HFFc6 (cell line): ENCODE measurements at places on chromosomes 12 and 14. TPM values are rescaled to one million over a fixed set of nuclear protein-coding genes. Genes with fewer than 3 reads are reported as not detected.
A peak's percentile ranks its signal among the peaks of the same experiment; 100 is the strongest.

DNA sequence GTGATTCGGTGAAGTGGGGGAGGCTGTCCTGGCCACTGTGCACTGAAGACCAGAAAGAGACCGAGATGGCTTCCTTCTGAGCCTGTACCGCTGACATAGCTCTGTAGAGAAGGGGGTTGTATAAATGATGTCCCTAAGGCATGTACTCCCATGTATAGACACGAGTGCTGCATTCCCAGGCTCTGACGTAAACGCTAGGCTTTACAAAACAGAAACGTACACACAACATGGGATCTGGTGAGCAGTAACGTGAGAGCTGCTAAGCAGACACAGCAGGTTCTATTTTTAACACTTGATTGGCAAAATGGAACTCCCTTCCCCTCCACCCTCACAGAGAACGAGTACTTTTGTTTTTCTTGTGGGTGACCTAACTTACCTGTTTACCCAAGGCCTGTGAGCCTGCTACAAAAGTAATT, 35.9 kb downstream of the ACADS start:
- DNase-seq, result peak; percentile 16

DNA sequence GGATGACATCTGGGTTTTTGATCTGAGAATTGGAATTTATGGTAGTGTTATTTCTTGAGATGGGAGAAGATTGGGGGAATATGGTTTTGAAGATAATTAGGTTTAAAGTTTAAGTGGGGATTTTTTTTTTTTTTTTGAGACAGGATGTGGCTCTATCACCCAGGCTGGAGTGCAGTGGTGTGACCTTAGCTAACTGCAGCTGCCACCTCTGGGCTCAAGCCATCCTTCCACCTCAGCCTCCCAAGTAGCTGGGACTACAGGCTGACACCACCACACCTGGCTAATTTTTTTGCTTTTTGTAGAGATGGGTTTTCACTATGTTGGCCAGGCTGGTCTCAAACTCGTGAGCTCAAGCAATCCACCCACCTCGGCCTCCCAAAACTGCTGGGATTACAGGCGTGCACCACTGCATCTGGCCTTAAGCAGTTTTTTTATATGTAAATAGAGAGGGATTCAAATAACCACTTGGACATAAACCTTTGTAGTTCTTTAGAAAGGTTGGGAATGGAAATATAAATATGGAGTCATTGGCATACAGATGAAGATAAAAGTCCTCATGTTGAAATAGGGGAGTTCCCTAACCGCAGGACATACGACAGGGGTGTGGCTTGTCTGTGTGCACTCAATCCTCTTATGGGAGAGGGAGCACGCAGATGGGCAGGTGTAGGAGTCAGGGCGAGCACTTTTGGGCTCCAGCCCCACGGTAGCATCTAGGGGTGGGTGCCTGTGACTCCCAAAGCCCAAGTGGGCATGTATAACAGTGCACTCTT, 4.7 kb downstream of the LIN52 start:
- DNase-seq, result no peak

- no peak for DNase-seq
Observed at GRCh38 chr12:8855891-8856290, 33.5 kb downstream of the A2ML1 start.

GRCh38 chr14:93946541-93947090, 19.5 kb downstream of the FAM181A start:
- no peak for DNase-seq

DNA sequence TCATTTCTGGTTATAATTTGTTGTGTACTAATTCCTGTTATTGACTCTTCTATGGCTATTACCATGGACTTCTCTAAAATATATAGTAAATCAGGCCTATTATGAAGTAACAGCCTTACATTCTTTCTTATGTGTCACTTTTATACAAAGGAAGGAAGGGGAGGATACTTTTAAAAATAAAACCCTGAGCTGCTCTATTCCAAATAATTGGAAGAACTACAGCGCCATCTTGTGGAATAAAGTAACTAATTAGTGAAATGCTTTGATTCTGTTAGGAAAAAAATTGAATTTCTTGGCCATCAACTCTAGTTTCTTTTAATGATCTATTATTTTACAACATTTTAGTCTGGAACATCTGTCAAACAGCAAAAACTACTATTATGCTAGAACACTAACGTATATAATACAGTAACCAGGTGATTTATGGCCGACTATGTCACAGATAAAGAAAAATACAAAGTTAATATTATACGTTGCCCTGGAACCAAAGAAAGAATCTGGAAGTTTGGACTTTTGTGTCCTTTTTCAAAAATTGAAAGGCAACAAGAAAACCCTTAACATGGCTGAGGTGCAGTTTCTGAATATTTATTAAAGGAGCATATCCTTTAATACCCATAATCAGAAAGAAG, 55.0 kb upstream of the NELL2 start:
- DNase-seq, result peak; percentile 82

DNA sequence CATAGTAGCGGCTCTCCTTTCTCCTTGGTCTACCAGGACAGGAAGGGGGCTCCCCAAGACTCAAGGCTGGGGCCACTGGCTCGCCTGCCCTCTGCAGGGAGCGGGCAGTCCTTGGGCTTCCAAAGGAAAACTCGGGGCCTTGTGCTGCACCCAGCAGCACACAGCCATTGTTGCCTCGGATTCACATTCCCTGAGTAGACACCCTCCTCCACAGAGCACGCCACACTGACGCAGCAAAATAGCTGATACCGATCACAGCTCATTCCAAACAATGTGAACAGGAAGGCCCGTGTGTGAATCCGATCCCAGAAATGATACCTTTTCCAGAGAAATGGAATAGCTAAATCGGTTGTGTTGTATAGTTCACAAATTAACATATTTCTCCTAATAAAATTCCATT, 65.1 kb upstream of the DYNC1H1 start:
- DNase-seq, result no peak

GRCh38 chr12:67873355-67873754, 115.9 kb upstream of the IFNG-AS1 start:
- no peak for DNase-seq

- DNase-seq, result no peak
Observed at GRCh38 chr12:86230516-86231146, 25.6 kb downstream of the MGAT4C start.

- DNase-seq, result no peak
Observed at GRCh38 chr12:5736016-5736415, 209.0 kb downstream of the ANO2 start.

GRCh38 chr14:65110525-65110924, 8.2 kb upstream of the MAX start:
- DNase-seq, result no peak

GRCh38 chr12:43028826-43029225, 439.3 kb upstream of the PRICKLE1 start:
- DNase-seq, result no peak

DNA sequence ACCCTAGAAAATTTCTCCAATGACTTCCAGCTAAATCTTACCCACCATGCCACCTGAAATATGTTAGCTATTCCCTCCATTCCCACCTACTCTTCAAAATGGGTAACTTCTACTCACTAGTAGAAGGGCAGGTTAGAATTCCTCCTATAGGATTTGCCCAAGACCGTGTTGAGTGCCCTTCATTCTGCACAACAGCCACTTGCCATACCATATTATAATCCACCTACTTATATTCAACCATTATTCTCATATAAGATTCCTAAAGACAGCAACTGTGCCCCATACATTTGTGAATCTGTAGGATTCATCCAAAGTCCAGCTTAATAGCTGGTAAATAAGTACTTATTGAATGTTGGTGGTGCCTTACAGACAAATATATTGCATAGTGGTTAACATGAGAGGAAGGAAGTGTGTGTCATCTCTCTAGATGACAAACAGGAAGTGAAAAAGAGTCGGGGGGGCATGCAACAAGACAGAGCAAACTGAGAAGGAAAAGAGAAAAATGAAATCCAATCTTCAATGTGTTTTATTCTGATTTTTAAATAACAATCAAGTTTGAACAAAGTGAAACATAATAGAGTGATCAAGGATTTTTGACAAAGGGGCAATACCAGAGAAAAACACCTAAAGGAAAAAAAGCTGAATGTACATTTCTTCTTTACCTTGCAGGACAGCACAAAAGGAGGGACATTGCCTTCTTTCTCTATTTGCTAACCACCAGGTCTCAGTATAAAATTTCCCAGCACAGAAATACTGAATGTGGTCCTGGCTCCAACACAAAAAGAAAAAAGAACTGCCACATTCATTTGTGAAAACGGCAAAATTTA, 389.3 kb upstream of the USP15 start:
- no peak for DNase-seq

DNA sequence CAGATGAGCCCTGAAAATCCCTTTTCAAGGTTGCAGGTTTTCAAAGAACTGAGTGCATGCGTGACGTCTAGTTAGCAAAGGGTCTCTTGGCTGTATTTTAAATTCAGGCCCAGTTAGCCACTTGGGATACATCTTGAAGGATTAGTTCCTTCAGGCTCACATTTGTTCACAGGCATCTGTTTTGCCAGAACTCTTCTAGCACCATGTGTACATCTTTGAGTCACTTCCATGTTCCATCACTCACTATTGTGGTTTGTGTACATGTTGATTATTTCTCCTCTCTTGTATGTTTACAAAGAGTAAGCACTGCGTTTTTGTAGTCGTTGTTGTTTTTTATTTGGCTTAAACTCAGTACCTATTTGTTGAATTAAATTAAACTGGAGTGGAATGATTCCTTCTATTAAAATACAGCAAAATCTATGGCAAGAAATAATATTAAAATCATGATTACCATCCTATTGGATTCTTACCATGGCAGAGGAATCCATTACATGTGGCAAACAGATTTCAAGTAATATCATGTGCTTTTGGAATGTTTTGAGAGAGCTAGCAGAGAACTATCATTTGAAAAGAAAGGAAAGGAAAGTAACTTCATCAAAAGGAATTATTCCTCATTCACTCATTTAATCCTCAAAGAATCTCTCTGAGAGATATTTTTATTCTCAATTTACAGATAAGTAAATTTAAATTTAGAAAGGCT, 438.9 kb upstream of the FAR2 start:
- DNase-seq, result no peak

GRCh38 chr12:113261847-113262470, 40.7 kb downstream of the TPCN1 start:
- DNase-seq, result no peak

DNA sequence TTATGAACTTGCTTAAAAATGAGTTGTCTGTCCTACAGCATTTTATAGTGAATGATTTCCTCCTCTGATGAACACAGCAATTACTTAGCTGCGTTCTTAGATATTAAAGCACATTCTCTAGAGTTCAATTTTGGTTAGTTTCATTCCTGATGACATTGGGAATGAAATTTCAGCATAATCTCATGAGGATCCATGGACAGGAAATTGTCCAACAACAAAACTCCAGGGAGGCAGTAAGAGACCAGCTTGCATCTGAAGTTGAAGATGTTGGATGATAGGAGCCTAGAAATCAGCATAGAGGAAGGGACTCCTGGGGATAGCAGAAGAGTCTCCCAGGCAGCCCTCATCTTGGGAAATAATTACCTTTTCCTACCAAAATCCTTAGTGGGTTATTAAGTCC, 128.7 kb upstream of the RAP1B start:
- no peak for DNase-seq

- DNase-seq, result no peak
Observed at GRCh38 chr14:100780646-100781355, 45.1 kb upstream of the MEG3 start.

GRCh38 chr14:29814156-29815015, 113.3 kb downstream of the PRKD1 start:
- DNase-seq, result no peak

STON2 gene
- total RNA-seq, result not detected in 3 replicates

GPX2 gene
- total RNA-seq, result not detected in 3 replicates

NRXN3 gene
- 0.12 to 0.14 TPM in 2 of 3 replicates, not detected in the other for total RNA-seq

RPL10L gene
- total RNA-seq, result not detected in 3 replicates

AMN gene
- total RNA-seq, result not detected in 3 replicates

SLC17A8 gene
- not detected in 3 replicates for total RNA-seq

CELA1 gene
- total RNA-seq, result not detected in 3 replicates

OLR1 gene
- total RNA-seq, result 35.7 to 56.6 TPM (median 42.3 TPM) in 3 replicates

USP44 gene
- total RNA-seq, result not detected in 3 replicates

FAM234B gene
- 3.2 to 4.6 TPM (median 4.5 TPM) in 3 replicates for total RNA-seq
